Activated CD4-positive, CD25-positive, alpha-beta regulatory T cell treated with anti-CD3 and anti-CD28 coated beads, Interleukin-2, amount 50 U/mL, for 16 hours (primary cell): ENCODE measurements at places on chromosomes 3 and 15.

DNA sequence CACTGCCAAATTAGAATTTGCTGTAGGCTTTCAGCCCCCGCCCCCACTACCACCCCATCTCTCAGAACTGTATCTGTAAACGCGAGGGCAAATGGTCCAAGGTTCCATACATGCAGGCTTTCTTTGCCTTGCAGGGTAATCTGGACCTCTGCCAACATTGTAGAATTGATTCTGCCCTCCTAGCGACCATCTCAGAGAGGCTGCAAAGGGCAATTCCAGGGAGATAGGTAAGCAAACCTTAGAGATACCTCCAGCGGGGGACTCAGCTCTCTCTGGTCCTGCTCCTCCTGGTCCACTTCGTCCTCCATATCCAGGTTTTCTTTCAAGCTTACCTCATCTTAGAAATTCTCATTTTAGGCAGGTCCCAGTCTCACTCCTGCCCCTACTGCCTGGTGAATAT lies 64.4 kb downstream of the SLMAP start:
- DNase-seq: no peak

DNA sequence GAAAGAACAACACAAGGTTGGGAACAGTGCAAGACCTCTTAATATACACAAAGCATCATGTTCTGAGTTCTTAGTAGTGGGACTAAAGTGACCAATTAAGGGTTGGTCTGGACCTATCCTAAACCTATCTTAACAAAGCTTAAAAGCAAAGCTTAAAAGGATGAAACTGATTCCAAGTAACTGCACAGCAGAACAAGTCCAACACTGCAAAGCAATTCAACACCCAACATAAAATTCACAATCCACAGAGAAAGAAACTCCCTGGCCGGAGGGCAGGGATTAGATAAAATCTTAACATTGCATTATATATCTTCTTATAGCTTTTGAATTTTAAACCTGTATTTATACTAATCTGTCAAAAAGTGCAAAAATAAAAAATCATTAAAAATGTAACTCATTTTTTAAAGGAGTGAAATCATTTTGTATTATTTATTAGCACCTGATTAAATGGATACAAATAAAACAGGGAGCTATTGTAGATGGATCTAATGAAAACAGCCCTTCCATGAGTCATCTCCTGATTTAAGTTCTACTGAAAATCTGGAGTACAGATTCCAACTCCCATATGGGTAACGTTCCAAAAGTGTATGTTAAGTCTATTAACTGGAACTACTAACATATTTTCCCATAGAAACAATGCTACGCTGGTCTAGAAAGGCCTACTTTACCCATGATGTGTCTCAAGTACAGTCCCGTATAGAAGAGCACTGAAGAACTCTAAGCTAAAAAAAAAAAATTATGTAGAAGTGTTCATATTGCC lies 34.9 kb downstream of the PIK3R4 start:
- DNase-seq: no peak

- DNase-seq: no peak
Measured at GRCh38 chr3:156631323-156631722, 43.1 kb upstream of the TIPARP start.

DNA sequence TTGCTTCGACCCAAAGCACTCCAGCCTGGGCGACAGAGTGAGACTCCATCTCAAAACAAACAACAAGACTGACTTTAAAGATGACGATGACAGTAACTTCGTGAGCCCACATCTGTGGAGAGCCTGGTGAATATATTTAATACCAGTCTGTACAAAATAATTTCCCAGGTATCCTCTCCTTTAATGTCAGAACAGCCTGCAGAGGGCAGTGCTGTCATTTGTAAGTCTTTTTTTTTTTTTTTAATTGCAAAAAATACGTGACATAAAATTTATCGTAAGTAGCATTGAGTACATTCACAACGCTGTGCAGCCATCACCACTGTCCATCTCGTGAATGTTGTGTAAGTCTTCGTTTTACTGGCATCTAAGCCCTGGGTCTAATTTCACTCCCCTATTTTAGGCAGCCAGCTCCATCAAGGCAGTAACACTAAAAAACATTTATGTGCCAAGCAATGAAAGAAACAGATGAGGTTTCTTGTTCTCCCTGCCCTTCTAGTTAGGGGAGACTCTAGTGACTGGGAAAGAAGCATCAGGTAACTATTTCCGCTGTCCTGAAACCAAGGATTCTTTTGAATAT lies 1.4 kb downstream of the HTD2 start:
- no peak for DNase-seq

DNA sequence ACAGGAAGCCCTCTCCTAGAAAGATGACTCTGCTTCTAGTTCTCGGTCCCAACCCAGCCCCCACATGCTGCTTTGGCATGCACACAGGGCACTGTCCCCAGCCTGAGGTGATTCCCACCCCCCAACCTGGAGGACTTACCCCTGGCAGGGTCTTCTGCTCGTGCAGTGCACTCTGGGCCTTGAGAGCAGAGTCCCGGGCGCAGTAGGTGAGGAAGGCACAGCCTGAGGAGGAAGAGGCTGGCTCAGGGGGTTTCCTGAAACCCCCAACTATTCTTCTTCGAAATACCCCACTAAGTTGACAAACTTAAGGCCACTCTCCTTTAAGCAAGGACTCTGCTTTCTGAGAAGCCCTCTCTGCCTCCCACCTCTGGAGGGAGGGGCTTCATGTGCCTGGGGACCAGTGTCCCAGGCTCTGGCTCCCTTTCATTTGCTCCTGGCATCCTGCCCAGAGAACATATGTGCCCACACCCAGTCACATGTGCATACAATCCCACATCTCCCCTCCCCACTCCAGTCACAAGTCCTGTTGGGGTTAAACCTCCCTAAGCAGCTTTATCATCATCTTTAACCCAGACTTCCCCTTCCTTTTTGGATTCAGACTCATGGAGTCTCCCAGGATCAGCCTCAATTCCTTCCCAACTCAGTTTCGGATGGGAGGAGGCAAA lies 4.1 kb downstream of the CELF6 start:
- DNase-seq: no peak

GRCh38 chr3:79808515-79808914 lies 40.7 kb upstream of the ROBO1 start:
- DNase-seq: no peak
